ENCODE measurements at places on chromosomes 4 and X.
A peak's percentile ranks its signal among the peaks of the same experiment; 100 is the strongest.

- DNase-seq: no peak
These were observed 1048.4 kb downstream of the NLGN4X start for GRCh38 chrX:5180135-5180741.

- DNase-seq: no peak
These were observed 1.0 kb upstream of the USP27X start for GRCh38 chrX:49878128-49878833.

GRCh38 chr4:139790291-139790690 is 124.7 kb downstream of the MGST2 start:
- no peak for DNase-seq

DNA sequence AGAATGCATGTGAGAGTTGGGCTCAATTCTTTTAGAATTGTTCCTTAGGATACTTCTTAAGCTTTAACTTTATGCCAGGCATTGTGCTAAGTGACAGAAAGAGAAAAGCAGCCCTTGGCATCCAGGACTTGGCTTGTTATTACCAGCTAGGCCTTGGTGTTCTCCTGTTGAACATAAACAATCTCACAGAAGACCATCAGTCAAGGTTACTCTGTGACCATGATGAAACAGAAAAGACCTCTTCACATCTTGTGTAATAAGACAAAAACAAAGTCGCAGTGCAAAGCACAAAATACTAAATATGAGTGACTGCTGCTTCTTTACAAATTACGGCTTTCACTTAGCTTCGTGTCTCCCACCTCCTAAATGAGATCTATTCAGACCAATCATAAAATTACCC is 71.6 kb downstream of the CHIC2 start:
- no peak for DNase-seq

GRCh38 chrX:133366735-133367134 is 48.6 kb downstream of the GPC4 start:
- no peak for DNase-seq

DNA sequence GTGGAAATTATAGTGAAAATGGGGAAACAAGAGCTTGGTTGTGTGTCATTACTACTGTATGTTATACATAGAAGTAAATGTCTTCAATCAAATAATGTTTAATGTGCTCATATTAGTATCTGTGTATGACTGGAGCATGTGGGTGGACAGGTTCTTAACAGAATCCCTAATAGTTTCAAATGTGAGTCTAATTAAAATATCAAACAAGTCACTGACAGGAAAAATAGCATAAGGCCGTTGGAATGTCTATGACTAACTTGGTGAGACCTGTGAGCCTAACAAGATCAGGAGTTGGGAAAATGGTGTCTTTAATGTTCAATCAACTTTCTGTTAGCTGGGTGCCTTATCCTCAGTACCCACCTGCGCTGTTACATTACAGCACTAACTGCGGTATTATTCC is 6.2 kb upstream of the CXCL3 start:
- DNase-seq: no peak

DNA sequence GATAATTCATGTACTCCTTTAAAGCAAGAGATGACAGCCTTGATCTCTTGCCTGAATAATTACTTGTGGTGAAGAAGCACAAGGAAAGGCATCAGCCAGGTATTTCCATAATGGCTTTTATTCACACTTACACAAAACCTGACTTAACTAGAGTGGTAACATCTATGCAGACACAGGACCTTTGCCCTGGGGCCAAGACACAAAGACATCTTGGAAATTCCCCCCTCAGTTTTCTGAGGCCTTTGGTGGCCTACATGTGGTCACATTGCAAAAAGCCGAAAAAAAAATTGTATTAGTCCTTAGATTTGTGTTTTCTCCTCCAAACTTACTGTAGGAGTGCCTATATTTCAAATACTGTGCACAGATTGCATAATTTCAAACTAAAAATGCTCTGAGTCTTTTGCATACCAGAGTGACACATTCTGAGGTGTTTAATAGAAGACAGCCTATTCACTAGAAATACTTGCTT is 172.4 kb downstream of the PDGFC start:
- no peak for DNase-seq

- no peak for DNase-seq
These were observed 84.8 kb upstream of the WDR44 start for GRCh38 chrX:118261151-118261550.

- DNase-seq: peak; percentile 21
These were observed 17.4 kb downstream of the GALNT7 start for GRCh38 chr4:173185847-173186510.

DNA sequence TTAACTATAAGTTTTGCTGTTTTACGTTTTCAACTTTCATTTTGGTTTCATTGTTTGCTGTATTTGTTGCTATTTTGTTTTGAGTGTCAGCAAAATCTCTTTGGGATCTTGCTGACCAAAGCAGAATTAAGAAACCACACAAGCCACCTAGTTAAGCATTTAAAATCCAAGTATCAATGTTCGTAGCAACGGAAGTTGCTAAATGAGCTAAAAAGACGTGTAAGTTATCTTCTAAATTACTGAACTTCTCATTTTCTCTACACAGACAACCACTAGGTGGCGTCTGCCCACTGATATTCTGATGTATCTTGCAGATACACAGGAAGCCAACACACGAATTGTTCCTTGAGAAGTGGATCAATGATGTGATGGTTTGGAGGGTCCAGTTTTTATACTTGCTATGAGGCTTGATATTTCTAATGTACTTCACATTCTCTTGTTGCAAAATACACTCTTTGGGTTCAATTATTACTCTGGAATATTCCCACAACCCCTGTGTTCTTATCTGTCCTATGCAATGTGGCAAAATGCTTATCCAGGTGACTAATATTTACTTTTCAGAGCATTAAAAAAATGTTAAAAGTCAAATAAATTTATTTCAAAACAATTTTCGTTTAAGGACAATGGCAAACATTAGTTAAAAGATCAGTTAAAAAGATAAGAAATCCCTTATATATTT is 250.5 kb downstream of the TECRL start:
- peak; percentile 79 for DNase-seq

- DNase-seq: no peak
These were observed 323.6 kb upstream of the F9 start for GRCh38 chrX:139206914-139207313.

DNA sequence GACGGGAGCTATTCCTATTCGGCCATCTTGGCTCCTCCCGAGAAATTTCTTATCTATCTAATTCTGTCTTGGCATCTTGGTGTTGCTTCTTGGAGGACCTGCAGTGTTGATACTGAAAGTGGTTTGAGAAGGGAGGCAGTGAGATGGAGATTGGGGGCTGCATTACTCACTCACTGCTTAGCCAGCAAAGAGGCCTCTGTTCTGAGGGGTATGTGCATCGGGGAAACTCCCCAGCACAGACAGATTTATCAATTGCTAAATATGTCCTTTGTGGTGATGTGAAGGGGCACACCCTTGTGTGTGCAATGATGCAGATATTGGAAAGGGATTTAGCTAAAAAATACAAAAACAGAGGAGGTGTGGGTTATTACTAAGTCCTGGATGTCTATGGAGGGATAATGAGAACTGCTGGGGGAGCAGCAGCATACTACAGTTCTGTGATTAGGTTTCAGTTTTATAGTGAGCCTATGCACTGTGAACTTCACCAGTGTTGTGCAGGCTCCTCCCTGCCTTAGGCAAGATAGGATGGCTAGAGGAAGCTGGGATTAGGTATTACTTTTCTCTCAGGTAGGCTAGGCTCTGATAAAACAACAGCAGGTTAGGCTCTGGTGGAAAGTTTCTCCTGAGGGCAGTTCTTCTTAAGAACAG is 279.0 kb downstream of the HS3ST1 start:
- no peak for DNase-seq

GRCh38 chrX:65528705-65529340 is 5.8 kb downstream of the LAS1L start:
- DNase-seq: peak; percentile 52

- no peak for DNase-seq
These were observed 60.2 kb upstream of the RBPJ start for GRCh38 chr4:26260571-26260970.

DNA sequence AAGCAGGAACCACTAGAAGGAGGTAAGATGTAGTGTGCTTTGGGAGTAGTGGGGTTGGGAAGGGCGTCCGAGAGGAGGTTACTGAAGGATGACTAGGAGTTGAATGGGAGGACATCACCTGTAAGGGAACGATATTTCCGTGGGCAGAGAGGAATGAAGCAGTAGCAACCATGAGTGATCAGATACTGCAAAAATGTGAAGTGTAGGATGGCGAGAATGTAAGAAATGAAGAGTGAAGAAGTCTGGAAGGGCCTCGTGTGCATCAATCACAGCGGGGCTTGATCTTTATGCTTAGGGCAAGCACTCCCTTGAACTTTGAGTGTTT is 594 bp downstream of the MSMO1 start:
- no peak for DNase-seq

- no peak for DNase-seq
These were observed 5.6 kb downstream of the GPR78 start for GRCh38 chr4:8585721-8586212.

DNA sequence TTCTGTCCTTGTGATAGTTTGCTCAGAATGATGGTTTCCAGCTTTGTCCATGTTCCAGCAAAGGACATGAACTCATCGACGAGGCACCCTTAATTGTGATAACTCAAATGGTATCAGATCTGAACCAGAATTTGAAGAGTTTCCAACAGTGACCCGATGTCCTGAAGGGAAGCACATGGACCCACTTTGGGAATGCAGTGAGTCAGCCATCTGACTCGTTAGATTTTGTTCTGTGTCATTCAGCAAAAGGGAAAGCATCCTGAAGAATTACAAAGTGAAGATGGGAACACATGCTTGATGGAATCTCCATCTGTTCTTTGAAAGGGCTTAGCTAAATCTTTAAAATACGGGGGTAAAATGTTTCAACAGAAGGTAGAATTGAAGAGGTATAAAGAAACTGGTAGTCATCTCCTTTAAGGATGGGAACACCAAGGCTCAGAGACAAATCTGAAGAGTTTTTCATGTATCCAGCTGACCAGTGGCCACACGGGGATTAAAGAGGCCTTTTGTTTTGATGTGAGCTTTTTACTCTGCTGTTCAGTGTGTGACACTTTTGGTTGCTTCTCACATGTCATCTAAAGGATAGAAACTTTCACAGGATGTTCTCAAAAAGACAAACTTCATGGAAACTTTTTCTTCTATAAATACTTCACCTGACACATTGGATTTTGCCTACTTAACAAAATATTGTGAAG is 393.8 kb downstream of the INPP4B start:
- no peak for DNase-seq

GRCh38 chr4:55367084-55367722 is 21.2 kb downstream of the SRD5A3 start:
- DNase-seq: no peak

GRCh38 chr4:88514557-88515511 is 8.7 kb downstream of the PYURF start:
- no peak for DNase-seq

DNA sequence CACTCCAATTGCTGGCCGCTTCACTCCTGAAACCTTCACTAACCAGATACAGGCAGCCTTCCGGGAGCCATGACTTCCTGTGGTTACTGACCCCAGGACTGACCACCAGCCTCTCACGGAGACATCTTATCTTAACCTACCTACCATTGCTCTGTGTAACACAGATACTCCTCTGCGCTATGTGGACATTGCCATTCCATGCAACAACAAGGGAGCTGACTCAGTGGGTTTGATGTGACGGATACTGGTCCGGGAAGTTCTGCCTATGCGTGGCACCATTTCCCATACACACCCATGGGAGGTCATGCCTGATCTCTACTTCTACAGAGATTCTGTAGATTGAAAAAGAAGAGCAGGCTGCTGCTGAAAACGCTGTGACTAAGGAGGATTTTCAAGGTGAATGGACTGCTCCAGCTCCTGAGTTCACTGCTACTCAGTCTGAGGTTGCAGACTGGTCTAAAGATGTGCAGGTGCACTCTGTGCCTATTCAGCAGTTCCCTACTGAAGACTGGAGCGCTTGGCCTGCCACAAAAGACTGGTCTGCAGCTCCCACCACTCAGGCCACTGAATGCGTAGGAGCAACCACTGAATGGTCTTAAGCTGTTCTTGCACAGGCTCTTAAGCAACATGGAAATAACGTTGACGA is 35.8 kb upstream of the PRDM8 start:
- no peak for DNase-seq

- DNase-seq: no peak
These were observed 17.6 kb upstream of the CCNI start for GRCh38 chr4:77093401-77093800.

- no peak for DNase-seq
These were observed 16.4 kb downstream of the PLP1 start for GRCh38 chrX:103792916-103793544.

DNA sequence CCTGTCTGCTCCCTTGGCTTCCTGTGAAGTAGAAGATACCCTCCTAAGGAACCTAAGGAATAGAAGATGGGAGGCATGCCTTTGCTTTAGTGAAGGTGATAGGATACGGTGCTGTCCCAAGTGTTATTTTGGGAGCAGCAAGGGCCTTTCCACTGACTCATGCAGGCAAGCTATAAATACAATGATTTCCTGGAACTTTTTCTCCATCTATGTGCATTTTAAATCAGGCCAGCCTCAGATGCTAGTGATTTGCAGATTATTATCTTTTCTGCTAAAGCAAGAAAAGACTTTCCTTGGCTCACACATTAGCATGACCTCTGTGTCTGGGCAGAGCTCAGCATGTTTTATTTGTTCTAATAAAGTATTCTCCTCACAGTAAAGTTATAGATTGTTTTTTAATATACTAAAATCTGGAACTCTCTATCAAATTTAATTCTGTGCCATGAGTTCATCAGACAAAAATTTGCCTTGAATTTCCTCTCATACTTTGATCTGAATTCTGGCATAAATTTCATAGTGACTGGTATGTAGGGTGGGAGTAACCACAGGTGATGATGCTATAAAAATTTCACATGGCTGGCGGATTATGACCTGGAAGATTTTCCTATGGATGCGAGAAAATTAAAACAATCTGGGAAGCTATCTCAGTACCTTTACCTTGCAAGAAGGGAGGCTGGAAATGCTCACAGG is 131.7 kb downstream of the REPS2 start:
- DNase-seq: no peak

- peak; percentile 32 for DNase-seq
These were observed 14.7 kb upstream of the ATP8A1 start for GRCh38 chr4:42671431-42672194.

GRCh38 chr4:114077610-114078009 is 98.2 kb upstream of the ARSJ start:
- DNase-seq: no peak

DNA sequence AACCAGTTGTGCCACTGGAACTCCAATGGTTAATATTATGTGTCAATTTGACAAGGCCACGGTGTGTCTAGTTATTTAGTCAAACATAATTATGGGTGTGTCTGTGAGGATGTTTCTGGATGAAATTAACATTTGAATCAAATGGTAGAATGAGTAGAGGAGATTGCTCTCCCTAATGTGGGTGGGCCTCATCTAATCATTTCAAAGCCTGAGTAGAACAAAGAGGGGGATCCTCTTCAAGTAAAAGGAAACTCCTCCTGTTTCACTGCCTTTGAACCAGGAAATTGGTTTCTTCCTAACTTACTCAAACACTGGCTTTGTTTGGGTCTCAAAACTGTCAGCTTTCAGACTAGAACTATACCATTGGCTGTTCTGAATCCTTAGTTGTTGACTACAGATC is 1692.1 kb downstream of the PCDH19 start:
- no peak for DNase-seq
